ENCODE measurements at places on chromosomes 2 and 18.

DNA sequence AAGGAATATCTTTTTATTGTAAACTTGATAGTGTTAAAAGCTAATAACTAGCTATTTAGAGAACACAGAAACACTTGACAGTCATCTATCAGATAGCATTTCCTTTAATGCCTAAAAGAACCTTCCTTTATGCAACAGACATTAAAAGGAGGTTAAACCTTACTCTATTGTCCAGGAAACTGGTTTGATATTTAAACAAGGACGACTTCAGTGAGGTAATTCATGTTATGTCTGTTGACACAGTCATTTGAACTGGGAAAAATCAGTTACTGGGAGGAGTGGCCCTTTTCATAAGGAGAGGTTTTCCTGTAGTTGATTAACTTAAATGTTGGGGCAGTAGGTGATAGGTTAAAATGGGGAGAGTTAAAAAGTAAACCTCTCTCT is 6.7 kb downstream of the TGIF1 start:
- no peak for DNase-seq

DNA sequence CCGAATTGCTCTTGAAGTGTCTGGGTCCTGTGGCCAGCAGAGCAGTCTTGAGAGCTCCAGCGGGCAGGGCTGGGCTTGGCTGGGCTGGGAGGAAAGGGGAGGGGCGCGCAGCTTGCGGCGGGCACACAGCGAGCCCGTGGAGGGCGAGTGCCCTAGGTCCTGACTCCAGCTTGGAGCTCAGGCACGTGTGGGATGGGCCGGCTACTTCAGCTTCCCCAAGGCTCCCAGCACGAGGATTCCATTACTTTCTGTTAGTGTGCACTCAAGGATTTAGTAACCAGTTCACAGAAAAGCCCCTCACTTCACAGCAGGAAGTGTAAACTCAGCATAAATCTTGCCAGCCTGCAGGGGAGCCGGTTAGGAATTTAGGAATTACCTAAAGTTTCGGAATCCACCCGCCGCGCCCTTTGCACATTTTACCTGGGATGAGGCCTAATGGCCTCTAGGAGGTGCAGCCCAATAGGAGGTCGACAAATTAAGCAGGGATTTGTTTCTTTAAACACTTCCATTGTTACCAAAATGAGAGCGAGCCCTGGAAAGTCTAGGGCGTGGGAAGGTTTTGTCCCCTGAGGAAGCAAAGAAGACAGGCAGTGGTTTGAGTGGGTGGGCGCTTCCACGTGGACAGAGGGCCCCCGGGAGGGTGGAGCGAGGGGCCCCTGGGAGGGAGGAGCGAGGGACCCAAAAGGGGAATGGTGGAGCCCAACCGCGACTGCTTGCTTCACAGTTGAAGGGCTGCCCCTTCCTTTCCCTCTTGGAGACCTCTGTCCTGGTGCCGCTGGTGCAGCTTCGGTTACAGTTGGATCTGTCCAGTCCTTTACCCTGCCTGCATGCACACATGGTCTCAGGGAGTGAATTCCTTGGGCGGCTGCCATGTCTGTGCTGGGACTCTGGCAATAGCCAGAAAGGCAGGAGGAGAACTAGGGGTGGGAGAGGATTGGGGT is 93.3 kb downstream of the CTAGE1 start:
- DNase-seq: no peak

DNA sequence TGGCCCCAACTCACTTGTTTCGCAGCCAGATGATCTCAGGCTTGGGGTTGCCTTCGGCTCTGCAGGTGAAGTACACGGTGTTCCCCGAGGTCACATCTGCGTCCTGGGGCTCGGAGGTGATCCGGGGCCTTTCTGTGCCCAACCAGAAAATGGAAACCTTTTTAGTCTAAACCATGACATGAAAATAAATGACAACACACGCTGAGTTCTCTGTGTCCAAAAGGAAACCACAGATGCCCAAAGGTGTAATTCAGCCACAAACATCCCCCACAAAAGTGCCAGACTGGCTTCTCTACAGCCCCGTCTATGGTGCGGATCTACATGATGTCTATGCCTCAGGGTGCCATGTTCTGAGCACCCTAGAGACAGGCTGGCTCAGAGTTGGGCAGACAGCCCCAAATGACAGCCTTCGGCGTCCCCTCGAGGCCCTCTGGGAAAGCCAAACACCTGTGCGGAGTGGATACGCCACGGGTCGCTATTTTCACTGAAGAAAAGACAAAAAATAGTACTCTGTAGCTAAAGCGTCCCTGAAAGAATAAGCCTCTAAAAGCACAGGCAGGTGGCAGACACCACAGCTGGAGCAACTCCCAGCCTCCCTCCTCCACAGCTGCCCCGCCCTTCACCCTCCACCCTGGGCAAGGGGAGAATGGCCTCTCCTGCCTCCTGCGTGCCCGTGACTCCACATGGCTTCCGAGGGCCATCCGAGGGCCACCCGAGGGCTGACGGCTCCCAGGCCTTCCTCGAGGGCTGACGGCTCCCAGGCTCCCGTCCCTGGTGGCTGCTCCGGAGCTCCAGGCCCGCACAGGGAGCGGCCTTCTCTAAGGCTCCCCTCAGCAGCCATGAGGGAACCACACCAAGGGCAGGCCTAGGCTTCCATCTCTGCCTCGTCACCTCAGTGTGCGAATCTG is 67.1 kb downstream of the PXDN start:
- no peak for DNase-seq

DNA sequence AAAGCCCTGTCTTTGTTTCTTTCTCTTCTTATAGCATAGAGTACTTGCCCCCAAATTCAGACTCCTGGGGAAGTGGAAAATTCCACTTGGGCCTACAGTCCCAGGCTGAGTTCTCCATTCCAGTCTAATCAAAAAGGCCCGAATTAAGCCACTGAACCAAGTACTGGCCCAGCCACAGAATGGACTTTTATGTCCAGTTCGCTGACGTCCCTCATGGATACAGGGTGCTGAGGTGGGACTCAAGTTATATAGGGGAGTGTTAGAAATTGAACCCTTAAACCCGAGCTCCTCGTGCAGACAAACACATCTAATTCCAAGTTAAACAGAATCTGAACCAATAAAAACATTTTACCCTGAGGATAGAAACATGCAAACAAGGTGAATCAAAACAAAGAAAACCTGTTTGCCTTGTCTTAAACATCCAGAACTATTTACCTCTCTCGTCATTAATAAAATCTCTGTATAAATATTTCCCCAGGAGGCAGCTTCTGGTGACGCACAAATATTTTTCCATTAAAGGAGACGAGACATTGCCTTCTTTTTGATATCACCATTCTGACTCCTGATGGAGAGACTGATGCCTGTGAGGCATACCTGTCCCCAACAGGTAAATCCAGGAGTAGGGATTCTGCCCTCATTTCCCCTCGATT is 136.8 kb upstream of the ARL4C start:
- no peak for DNase-seq

GRCh38 chr2:133952896-133953295 is 301.0 kb upstream of the MGAT5 start:
- no peak for DNase-seq

DNA sequence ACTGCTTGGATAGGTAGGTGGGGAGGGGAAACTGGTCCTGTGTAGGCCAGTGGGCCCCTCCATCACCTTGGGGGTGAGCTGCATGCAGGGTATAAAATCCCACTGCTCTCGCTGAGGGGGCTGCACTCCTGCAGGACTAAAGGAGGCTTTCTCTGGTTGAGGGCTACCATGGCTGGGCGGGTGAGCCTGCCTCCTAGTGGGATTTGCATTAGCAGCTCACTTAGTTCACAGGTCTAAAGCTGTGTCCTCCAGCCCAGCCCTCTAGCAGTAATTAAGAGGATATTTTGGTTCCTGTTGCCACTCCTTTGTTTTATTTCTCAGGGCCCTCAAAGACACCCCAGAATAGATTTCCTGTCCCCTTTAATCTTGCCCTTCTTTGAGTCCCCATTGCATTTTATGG is 24.6 kb downstream of the TMEM127 start:
- no peak for DNase-seq

GRCh38 chr2:195471807-195472206 is 185.2 kb upstream of the SLC39A10 start:
- DNase-seq: no peak

GRCh38 chr2:110865188-110865587 is 132.8 kb downstream of the ACOXL start:
- no peak for DNase-seq

GRCh38 chr2:9221223-9221622 is 14.6 kb downstream of the ASAP2 start:
- DNase-seq: no peak

GRCh38 chr2:25714740-25715139 is 41.4 kb upstream of the DTNB start:
- no peak for DNase-seq

GRCh38 chr2:233153146-233153798 is 93.1 kb downstream of the INPP5D start:
- no peak for DNase-seq

GRCh38 chr2:165002638-165003037 is 47.3 kb upstream of the SLC38A11 start:
- no peak for DNase-seq

DNA sequence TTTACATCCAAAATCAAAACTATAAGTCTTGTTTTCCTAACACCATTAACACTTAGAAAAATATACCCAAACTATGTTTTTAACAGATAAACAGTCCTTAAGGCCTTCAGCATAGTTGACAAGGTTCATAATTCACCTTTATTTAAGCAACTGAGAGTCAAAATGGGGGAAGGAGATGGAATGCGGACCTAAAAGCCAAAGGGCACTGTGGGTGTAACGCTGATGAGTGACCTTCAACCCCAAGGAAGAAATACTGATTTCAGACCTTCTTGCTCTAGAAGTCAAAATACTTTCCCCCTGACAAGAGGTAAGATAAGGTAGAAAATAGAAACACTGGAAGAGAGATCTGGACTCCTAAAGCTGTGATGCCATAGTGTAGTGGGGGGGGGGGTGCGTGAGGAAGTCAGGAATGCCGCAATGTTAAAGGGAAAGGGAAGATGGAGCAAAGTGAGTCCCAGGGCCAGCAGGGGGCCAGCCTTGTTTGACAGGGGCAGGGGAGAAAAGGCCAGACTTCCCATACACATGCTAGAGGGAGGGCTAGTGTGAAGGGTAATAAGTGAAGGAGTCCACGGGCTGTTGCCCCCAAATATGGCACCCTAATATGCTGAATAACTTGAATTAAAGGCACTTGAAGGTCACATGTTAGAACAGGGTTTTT is 31.4 kb downstream of the CCDC93 start:
- DNase-seq: no peak

- no peak for DNase-seq
Measured at GRCh38 chr2:187644981-187645380, 90.7 kb upstream of the TFPI start.

DNA sequence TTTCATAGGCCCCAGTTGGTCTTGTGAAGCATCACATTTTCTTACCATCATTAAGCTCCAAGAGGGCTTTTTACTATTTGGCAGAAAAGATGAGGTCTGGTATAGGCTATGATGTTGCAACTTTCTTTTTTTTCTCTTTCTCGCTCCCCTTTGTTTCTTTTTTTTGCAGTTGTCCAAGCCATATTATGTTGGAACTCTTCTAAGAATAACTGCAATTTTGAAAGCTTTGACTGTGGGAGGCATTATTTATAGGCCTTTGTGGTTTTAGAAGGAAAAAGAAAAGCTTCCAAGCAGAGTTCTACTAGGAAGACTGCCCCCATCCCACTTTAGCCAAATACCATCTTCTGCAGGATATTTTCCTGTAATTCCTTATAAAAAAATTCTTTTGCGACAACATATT is 571.6 kb downstream of the ARHGAP15 start:
- no peak for DNase-seq

DNA sequence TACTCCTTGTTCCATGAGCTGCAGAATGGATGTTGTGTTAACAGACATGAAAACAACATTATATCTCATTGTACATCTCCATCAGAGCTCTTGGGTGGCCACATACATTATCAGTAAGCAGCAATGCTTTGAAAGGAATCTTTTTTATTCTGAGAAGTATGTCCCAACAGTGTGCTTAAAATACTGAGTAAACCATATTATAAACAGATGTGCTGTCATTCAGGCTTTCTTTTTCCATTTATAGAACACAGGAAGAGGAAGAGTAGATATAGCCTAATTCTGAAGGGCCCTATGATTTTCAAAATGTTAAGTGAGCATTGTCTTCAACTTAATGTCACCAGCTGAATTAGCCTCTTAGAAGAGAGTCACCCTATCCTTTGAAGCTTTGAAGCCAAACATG is 44.3 kb upstream of the CABYR start:
- no peak for DNase-seq

GRCh38 chr18:59810183-59810582 is 89.6 kb upstream of the PMAIP1 start:
- DNase-seq: no peak

- DNase-seq: no peak
Measured at GRCh38 chr2:18907508-18907907, 318.1 kb upstream of the NT5C1B start.

- no peak for DNase-seq
Measured at GRCh38 chr2:38146275-38146906, 70.4 kb upstream of the CYP1B1 start.

GRCh38 chr2:197159661-197160211 is 150.8 kb downstream of the ANKRD44 start:
- no peak for DNase-seq

DNA sequence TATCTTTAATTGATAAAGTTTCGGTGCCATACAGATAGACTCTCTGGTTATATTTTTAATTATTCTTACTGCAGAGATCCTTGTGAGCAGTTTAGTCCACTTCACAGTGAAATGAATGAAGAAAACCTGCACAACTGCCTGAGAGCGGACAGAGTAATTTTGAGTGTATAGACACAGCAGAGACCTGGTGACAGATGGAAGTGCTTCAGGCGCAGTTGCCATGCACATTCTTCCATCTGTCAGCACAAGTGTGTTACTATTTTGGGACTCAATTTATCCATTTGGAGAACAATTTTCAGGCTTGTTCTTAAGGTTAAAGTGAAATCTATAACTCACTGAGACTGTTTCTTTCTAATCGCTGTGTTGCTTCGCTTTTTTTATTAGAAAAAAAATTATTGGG is 147.8 kb upstream of the SPHKAP start:
- no peak for DNase-seq

DNA sequence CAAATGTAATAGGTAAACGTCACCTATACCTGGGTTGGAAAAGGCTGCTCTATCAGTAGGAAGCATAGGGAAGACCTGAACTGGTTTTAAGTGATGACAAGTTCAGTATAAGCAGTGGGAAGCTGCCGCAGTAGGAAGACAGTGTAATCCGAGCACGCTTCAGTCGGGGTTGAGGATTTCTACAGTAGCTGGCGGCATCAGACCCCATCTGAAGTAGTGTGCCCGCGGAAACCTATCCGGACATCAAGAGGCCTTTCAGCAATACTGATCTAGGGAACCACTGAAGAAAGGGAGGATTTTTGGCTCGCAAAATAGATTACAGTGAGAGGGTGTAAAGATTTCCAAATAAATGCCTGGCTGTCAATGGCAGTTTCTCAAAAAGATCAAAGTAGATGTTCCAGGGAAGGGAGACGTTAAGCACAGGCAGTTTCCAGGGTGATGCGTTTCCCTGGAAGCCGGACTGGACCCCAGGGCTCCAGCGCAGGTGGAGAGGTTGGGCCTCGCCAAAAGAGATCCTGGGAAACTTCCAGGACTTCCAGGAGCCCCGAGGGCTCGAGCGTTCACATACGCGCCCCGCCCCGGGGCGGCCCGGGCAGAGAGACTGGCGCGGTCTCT is 5.3 kb downstream of the LOXL3 start:
- peak; percentile 66 for DNase-seq

Data from coronary artery (tissue), 2 donors.